Renal pelvis (tissue), 12 donors: ENCODE measurements at places on chromosomes 4 and X. TPM values are rescaled to one million over a fixed set of nuclear protein-coding genes. Genes with fewer than 3 reads are reported as not detected.
A peak's percentile ranks its signal among the peaks of the same experiment; 100 is the strongest.

DNA sequence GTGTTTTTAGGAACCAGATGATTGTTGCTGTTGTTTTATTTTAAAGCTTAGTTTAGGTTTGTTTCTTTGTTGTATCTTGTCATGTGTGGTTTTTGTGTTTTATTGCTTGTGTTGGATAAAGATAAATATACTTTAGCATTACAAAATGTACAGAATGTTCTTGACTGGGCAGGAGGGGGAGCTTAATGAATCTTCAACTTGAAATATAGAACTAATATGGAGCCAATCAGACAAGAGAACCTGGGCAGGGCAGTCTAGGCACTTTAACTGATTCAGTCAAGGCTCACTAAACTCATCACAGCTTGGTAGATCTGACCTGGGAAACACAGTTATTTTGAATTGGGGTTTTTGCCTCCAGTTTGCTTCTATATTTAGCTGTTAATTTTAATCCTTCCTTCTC lies 304.2 kb downstream of the ARHGAP24 start:
- peak; percentile 31 for DNase-seq

DNA sequence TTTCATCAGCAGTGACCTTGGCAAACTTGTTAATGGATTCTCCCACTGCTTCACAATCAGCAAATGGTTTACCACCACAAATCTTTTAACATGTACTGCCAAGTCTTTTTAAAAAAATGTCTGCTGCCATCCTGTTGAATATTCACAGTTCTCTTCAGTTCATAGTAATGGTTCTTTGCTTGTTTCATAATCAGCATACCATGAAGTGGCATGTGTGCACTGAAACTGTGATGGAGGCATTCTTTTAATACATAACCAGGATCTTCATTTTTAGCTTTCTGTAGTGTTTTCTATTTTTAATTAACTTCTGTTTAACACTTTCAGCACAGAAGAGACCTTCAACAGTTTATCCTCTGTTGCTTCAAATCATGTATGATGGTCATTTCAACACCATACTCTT lies 230.1 kb upstream of the ARSJ start:
- no peak for DNase-seq

DNA sequence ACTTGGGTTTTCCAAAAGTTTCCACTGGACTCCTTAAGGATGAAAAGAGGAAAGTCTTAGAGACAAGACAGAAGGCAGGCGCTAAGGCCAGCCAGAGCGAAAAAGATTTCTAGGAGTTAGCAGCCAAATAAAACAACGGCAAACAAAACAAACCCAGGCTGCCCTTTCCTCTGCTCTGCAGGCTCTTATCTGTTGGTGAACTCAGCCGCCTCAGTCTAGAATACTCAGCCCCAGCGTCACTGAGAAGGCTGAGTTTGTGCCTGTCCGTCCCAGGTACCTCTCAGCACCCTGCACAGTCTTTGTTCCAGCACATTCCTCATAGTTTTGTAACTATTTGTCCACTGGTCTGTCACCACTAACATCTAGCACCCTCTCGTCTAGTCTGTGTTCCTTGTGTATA lies 75.6 kb upstream of the FAM9C start:
- DNase-seq = no peak

DNA sequence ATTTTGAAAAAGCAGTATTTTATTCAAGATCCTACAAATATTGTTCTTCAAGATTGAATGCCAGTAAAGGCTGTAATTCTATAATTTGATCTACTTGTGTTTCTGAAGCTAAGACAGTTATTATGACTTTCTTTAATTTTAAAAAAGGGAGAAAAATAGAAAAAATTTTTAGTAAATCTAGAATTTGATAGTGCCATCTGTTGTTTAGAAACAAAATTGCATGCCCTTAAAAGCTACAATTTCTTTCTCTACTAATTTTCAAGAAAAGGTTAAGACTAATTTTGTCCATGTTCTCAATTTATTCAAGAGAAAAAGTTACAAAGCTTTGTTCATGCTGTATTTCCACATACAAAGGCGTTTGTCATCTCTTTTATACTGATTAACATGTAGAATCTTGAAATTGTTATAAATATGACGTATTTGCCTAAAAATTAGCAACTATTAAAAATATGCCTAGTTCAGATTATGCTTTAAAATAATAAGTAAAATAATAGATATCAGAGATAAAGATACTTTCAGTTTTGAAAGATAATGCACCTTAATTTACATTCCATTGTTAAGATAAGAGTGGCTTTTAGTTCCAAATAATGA lies 25.6 kb upstream of the MMRN1 start:
- DNase-seq = no peak

DNA sequence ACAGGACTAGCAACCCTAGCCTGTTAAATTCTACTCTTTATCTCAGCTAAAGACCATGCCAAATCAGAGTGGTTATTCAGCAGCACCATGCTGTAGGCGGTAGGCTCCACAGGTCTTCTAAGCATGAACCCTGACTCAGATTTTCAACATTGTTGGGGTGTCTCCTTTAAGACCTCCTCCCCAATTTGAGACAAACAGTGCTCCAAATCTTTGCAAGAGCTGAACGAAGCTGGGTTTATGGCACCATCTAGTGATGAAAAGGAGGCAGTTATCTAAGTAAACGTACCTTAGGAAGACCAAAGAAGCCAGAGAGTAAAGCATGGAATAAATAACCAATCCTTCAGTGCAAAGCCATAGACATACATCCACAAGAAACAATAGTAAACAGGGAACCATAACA lies 334.5 kb upstream of the SLC7A11 start:
- no peak for DNase-seq

GRCh38 chr4:31083456-31083855 lies 363.3 kb downstream of the PCDH7 start:
- no peak for DNase-seq

DNA sequence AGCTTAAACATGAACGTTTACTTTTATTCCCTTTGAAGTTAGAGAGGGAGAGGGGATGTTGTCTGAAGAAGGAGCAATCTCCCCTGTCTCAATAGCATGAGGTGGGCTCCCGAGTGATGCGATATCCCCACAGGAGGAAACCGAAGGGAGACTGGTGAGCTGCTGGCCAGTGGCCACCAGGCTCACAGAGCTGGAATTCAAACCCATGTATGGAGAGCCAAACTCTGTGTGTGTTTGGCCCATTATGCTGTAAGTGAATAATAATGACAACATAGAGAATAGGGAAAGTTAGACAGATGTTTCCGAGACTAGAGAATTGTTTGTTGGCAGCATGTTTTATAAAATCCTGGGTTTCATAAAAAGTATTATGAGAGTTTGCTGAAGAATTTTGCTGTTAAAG lies 66.1 kb upstream of the CLNK start:
- no peak for DNase-seq

DNA sequence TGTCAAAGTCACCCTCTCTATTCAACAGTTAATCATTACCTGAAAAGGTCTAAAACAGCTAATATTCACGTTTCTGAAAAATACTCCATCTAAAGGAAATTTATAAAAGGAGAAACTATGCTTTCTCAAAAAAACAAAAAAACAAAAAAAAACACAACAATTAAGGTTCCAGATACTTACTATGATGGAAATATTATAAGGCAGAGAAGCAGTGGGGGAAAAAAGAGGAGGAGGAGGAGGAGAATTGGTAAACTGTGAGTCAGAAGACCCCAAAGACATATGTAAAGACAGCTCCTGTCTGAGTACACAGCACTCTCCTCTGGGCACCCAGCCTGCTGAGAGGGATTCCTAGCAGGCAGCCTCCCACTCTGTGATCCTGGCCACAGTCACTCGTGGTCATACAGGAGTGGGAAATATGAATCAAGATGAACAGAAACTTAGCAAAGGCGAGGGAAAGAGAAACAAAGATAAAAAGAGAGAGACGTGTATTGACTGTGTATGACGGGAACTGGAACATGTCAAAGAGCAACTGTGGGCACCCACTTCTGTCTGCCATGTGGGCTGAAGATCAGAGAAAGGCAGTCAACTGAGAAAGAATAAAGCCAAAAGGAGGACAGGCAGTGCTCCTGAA lies 12.5 kb downstream of the KLHL15 start:
- DNase-seq = no peak

PNMA5 gene
- polyA plus RNA-seq = 0.51 TPM

SLC39A8 gene
- polyA plus RNA-seq = 25.5 TPM

DNA sequence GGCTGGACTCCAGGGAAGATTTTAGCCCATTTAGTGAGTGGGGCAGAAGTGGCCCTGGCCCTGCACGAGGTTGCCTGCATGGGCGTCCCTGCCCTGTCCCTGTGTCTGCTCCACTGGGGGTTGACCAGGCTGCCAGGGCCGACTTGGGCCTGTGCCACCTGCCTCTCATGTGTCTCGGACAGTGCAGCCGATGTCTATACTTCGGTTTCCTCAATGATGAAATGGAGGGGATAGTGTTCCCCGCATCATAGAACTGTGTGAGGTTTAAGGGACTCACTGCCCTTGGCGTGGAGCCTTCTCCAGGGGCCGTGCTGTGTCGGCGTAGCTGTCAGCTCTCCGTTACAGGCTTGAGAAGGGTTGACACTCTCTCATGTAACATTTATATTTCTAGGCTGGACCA lies 27.0 kb upstream of the MSANTD1 start:
- no peak for DNase-seq

- no peak for DNase-seq
Observed at GRCh38 chr4:79526641-79527565, 118.9 kb upstream of the GK2 start.

- no peak for DNase-seq
Observed at GRCh38 chrX:136779346-136779781, 1.4 kb downstream of the ARHGEF6 start.

GRCh38 chr4:124181039-124181438 lies 531.5 kb downstream of the ANKRD50 start:
- DNase-seq = no peak

BEND2 gene
- 0.07 TPM for polyA plus RNA-seq

GRCh38 chr4:88779431-88779830 lies 81.8 kb upstream of the NAP1L5 start:
- DNase-seq = peak; percentile 38

DNA sequence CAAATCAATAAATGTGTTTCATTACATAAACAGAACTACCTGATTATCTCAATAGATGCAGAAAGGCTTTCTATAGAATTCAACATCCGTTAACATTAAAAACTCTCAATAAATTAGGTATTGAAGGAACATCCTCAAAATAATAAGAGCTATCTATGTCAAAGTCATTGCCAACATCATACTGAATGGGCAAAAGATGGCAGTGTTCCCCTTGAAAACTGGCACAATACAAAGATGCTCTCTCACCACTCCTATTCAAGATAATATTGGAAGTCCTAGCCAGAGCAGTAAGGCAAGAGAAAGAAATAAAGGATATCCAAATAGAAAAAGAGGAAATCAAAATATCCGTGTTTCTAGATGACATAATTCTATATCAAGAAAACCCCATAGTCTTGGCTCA lies 466.4 kb downstream of the MAGEE1 start:
- DNase-seq = no peak
